ENCODE measurements at places on chromosomes 7 and 10.

DNA sequence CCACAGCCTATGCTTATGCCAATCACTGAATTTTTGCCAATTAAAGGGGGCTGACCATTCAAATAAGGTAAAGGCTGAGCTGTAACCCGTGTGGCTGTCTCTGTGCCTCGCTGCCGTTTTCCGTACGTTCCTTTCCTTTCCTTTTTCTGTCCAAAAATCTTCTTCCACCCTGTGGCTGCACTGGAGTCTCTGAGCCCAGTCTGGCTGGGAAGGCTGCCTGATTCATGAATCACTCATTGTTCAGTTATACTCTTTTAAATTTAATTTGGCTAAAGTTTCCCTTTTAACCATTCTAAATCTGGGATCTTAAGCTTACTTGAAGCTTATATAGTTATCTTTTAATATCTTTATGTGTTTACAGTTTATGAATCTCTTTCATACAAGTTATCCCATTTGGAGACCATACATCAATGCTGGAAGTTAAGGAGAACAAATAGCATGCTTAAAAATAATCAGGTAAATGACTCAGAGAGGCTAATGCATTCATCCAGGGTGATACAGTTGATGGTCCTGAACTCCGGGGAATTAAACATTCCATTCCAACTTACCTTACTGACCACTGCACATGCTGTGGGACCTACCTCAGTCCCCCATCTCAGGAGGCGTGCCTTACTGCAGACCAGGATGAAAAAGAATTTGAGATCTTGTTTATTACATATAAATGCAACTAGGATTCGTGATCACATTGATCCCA, 385.3 kb upstream of the ADARB2 start:
- no peaks in the 10 kb centered on the region for H3K27me3 ChIP-seq
- no peak for DNase-seq
- no peaks in the 10 kb centered on the region for H3K36me3 ChIP-seq
- H3K4me1 ChIP-seq: no peaks in the 10 kb centered on the region

- H3K36me3 ChIP-seq: no peaks in the 10 kb centered on the region
- no peak overlapping the region for H3K27ac ChIP-seq
- no peaks in the 10 kb centered on the region for H3K4me1 ChIP-seq
- no peak overlapping the region for H3K4me3 ChIP-seq
Observed at GRCh38 chr7:78222001-78222751, 423.6 kb downstream of the PHTF2 start.

DNA sequence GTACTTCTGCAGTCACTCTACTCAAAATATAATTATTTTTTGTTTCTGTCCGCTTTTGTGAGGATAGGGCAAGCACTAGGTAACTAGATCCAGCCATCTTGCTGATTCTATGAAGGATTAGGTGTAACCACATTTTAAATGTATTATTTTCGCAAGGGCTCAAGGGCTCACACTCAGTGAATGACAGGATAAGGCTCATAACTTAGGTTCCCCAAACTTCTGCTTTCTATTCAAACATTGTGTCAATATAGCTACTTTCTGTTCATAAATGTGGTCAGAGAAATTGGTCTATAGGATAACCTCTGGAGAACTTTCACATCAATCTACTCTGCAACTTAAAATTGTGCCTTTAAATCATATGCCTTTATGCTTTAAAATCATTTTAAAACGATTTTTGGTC, 1141.2 kb downstream of the SORCS1 start:
- no peaks in the 10 kb centered on the region for H3K36me3 ChIP-seq
- no peak overlapping the region for H3K4me3 ChIP-seq
- no peak overlapping the region for H3K27ac ChIP-seq
- no peaks in the 10 kb centered on the region for H3K27me3 ChIP-seq

- peaks cover 15% of the 10 kb centered on the region for H3K36me3 ChIP-seq
- peak within 1 kb of the TSS; percentile 70 for H3K4me3 ChIP-seq
- H3K27ac ChIP-seq: peak within 1 kb of the TSS; percentile 47
- no peaks in the 10 kb centered on the region for H3K27me3 ChIP-seq
- peak; percentile 34 for DNase-seq
Observed at GRCh38 chr10:89391907-89392756, at the start of gene IFIT1. Gene IFIT1 (plus strand): TSS chr10:89392623. CDS start chr10:89392713, 90 bp downstream.

GRCh38 chr7:114375907-114376306, 38.7 kb upstream of the FOXP2 start:
- DNase-seq: no peak
- no peaks in the 10 kb centered on the region for H3K4me1 ChIP-seq

DNA sequence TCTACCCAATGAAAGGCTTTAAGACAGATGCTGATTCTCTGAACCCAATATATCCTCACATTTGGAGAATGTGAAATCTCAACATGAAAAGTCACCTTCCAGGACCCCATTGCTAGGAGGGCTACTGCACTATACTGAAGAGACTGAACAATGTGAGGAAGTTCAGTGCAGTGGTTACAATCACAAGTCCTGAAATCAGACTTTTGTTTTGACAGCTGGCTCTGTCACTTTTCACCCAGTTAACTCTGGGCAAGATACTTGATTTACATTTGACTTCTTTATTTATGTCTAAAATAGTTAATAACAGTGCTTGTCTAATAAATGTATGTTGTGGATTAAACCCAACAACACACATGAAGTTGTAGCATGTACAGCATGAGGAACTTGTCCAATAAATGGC, 14.8 kb upstream of the VWDE start:
- H3K4me1 ChIP-seq: peaks cover 14% of the 10 kb centered on the region
- H3K27ac ChIP-seq: no peak overlapping the region
- no peak for DNase-seq
- peaks cover 1% of the 10 kb centered on the region for H3K36me3 ChIP-seq
- no peaks in the 10 kb centered on the region for H3K27me3 ChIP-seq
- H3K4me3 ChIP-seq: no peak overlapping the region

DNA sequence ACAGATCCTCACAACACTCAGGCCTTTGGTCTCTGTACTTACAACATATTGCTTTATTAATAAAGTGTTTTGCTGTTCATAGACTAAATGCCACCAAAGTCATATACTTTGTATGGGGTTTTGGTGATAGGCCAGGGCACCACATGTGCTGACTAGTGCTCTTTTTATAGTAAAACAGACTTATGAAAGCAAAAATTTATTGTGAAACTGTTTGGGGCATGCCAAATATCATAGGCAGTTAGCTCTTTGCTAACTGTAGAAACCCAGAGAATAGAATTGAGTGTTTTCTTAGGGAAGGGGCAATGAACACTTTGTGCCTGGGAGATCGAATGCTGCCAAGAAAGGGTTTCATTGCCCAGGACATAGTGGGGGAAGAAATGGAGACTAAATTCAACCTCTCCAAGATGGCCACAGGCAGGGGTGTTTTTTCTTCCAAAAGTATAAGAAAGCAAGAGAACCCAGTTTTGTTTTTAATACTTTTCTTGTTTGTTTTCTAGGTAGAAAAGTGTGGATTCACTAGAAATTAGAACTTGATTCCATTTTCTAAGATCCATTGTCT, 142.7 kb downstream of the TRIL start:
- no peak for DNase-seq
- H3K4me1 ChIP-seq: no peaks in the 10 kb centered on the region
- H3K4me3 ChIP-seq: no peak overlapping the region
- H3K27me3 ChIP-seq: no peaks in the 10 kb centered on the region
- no peaks in the 10 kb centered on the region for H3K36me3 ChIP-seq
- H3K27ac ChIP-seq: no peak overlapping the region

GRCh38 chr10:63977329-63977923, 456.2 kb downstream of the REEP3 start:
- no peaks in the 10 kb centered on the region for H3K4me1 ChIP-seq
- H3K36me3 ChIP-seq: no peaks in the 10 kb centered on the region
- no peak overlapping the region for H3K27ac ChIP-seq
- DNase-seq: peak; percentile 66

- no peaks in the 10 kb centered on the region for H3K4me1 ChIP-seq
- DNase-seq: no peak
- H3K27ac ChIP-seq: no peak overlapping the region
- H3K4me3 ChIP-seq: no peak overlapping the region
Observed at GRCh38 chr7:55526770-55527169, 45.5 kb downstream of the VOPP1 start.

DNA sequence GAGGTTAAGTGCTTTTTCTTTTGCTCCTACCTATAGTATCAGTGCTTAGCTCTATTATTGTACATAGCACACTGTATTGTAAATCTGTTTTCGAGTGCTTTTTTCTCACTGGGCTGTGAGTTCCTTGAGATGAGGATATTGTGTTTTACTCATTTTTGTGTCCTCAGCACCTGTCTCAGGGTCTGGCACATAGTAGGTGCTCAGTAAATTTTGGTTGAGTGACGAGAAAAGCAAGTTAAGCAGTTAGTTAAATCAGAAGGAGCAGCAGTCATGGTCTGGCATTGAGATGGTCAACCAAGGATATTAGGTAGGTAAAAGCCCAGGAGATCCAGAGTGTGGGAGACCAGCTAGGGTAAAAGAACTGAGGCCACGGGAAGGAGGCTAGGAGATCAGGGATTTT, 51.2 kb downstream of the AP3M1 start:
- H3K27ac ChIP-seq: peak overlapping the region; percentile 3
- H3K27me3 ChIP-seq: no peaks in the 10 kb centered on the region
- DNase-seq: no peak
- no peaks in the 10 kb centered on the region for H3K4me1 ChIP-seq
- H3K36me3 ChIP-seq: peaks cover 96% of the 10 kb centered on the region

DNA sequence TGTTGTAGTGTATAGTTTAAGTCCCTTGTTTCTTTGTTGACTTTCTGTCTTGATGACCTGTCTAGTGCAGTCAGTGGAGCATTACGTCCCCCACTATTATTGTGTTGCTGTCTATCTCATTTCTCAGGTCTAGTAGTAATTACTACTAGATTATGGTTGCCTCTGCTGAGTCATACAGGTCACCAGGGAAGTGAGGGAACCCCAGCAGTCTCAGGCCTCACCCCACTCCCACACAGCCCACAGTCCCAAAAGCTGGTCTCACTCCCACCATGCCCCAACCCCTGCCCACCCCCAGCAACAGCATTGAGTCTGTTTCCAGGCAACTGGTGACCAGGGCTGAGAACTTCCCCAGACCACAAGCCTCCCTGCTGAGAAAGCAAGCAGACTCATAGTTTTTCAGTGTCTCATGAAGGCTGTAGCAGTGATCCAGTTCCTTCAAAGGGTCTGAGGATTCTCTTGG, 88.0 kb downstream of the PLXDC2 start:
- H3K36me3 ChIP-seq: no peaks in the 10 kb centered on the region
- no peaks in the 10 kb centered on the region for H3K4me1 ChIP-seq
- no peak overlapping the region for H3K4me3 ChIP-seq

DNA sequence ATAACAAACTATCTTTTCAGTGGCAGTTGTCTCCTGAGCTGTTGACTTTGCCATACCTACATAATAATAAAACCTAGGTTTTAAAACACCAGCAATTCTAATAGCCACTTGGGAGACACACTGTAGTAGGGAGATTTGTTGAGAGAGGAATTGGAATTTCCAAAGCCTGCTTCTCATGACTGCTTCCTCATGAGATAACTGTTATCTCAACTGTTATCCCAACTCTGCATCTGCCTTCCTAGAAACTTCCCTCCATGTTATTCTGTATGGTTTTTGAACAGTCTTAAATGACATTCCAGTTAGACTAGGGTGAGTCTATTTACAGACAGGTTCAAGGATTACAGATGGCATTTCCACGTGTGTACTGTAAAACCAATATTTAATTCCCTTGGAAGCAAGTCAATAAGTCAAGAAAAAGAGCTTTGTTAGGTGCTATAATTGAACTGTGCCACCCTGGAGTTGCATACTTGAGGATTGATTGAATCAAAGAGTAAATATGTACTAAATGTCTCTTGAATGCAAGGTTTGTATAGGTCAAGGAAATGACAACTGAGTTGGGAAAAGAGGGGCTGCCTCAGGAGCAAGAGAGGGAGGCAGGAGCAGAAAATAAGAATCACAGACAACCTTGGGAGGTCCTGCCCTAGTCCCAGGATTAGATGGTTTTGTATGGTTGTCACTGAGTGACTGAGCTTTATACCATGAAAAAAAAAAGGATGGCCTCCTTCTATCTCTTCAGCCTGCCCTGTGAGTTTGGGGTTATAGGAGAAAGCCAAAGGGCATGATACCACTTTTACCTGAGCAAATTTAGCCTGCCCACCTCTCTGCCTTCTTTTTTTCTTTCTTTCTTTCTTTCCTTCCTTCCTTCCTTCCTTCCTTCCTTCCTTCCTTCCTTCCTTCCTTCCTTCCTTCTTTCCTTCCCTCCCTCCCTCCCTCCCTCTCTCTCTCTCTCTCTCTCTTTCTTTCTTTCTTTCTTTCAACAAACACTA, 9.9 kb upstream of the TM9SF3 start:
- H3K27ac ChIP-seq: peak overlapping the region; percentile 60
- peaks cover 13% of the 10 kb centered on the region for H3K4me1 ChIP-seq
- DNase-seq: no peak
- peaks cover 11% of the 10 kb centered on the region for H3K36me3 ChIP-seq
- H3K27me3 ChIP-seq: no peaks in the 10 kb centered on the region

DNA sequence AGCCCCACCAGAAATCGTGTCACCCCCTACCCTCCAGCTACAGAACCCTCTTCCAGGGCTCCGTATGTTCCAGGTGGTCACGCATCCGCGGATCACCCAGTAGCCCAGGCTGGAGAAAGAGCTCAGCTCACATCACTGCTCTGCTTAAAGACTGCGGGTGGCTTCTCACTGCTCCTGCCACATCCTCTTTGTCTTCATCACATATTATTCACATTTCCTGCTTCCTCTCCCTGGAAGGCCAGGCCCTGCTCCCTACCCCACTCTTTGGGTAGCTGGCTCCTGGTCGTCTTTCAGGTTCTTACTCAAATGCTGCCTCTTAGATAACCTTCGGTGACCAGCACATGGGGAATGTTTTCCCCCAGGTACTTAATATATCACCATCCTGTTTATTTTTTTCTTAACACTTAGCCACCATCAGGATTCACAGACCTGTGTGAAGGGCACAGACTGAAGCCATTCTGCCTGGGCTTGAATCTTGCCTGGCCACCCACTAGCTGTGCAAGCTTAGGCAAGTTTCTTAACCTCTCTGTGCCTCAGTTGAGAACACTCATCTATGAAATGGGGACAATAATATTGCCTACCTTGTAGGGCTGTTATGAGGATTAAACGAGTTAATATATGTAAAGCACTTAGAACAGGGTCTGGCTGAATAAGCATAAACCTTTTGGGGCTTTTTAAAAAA, 307.8 kb downstream of the PRPF18 start:
- H3K27ac ChIP-seq: no peak overlapping the region
- no peaks in the 10 kb centered on the region for H3K4me1 ChIP-seq
- no peak for DNase-seq
- H3K27me3 ChIP-seq: peaks cover 76% of the 10 kb centered on the region
- H3K4me3 ChIP-seq: no peak overlapping the region

DNA sequence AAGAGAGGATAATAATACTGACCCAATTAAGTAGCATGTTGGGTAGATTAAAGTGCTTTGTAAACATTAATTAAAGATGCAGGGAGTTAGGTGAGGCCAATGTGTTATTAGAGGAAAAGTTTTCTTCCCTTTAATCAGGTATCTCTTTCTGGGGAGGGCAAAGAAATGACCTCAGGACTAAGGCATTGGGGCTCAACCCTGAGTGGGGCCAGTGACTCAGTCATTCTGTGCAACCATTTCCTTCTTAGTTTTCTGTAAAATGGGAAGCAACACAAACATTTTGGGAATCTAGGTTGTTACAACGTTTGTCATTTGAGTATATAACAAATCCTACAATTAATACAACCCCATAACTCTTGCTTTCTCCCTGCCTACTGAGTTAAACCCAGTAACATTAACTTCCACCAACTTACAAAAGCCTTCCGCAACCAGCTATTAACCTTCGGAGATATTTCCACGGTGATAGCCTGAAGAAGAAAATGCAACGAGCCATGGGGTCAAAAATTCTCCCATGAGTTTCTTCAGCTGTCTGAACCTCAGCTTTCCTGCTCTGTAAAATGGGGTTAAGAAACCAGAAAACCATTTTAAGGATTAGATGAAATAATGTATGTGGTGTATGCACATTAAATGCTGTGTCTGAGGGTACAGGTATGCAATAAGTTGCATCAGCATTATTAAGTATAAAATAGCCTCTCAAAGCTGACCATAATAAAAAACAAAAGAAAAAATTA, 965 bp upstream of the PROSER2 start:
- peaks cover 24% of the 10 kb centered on the region for H3K36me3 ChIP-seq
- H3K4me1 ChIP-seq: peaks cover 50% of the 10 kb centered on the region
- no peak overlapping the region for H3K4me3 ChIP-seq
